GM12892 (cell line): ENCODE measurements at places on chromosomes 5 and 9.

DNA sequence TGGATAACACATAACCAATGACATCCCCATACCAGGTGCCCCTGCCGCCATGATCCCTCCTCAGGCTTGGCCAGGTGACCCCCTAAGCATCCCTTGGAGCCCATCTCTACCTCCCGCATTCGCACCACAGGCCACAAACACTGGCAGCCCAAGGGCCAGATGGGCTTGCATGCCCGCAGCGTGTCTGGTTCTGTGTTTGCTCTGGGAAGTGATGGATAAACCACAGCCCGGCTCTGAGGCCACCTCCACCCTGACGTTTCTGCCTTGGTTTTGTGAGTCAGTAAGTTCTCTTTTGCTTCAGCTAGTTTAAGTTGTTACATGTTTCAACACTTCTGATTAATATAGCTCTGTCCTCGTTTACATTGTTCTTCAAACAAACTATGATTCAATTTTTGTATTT lies 172.4 kb upstream of the PHYKPL start:
- no peak for DNase-seq

- DNase-seq, result no peak
These were observed 10.2 kb downstream of the NREP start for GRCh38 chr5:111746791-111747190.

DNA sequence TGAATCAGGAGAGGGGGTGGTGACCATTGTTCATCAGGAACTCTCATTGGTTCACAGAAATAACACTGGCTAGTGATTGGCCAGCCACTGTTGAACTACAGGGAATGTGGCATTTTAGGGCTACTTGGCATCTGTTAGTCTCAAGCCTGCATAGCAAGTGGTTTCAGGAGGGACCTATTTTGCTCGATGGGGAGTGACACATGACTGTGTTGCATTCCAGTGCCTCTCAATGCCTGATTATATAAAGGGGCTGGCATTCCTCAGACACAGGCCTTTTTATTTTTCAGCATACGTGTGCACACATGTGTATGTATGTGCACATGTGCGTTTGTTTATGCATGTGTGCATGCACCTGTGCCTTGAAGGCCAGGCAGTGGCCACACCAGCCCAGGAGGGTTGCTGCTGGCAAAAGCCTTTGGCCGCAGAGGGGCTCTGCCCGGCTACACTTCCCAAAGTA lies 23.2 kb downstream of the FGD3 start:
- DNase-seq, result no peak

- no peak for DNase-seq
These were observed 27.8 kb upstream of the CEP120 start for GRCh38 chr5:123451047-123451446.

- DNase-seq, result no peak
These were observed 5.2 kb downstream of the TNFAIP8 start for GRCh38 chr5:119360905-119361593.

- no peak for DNase-seq
These were observed 72.2 kb upstream of the BARHL1 start for GRCh38 chr9:132509928-132510874.

DNA sequence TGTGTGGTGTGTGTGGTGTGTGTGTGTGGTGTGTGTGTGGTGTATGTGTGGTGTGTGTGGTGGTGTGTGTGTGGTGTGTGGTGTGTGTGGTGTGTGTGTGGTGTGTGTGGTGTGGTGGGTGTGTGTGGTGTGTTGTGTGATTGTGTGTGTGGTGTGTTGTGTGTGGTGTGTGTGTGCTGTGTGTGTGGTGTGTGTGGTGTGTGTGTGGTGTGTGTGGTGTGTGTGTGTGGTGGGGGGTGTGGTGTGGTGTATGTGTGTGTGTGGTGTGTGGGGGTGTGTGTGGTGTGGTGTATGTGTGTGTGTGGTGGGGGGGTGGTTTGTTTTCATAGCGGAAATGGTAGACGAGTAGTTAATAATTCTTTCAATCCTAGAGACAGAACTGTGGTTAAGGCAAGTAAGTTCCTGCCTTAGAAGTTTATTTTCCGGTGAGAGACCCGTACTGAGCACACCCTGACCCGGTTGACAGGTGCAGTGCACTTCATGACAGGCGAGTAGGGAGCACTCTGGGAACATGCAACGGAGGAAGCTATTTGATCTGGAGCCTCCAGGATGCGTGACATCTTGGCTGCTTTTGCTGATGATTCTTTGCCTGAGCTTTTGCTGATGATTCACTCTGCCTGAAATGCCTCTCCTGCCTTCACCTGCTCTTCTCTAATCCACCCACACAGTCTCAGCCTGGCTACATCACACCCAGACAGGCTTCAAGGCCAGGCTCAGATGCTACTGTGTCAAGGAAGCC lies 21.7 kb upstream of the FAT2 start:
- DNase-seq, result peak; percentile 36

GRCh38 chr5:64980176-64980575 lies 211.4 kb downstream of the CWC27 start:
- DNase-seq, result no peak

- DNase-seq, result no peak
These were observed 68.2 kb downstream of the MELK start for GRCh38 chr9:36640771-36641381.

DNA sequence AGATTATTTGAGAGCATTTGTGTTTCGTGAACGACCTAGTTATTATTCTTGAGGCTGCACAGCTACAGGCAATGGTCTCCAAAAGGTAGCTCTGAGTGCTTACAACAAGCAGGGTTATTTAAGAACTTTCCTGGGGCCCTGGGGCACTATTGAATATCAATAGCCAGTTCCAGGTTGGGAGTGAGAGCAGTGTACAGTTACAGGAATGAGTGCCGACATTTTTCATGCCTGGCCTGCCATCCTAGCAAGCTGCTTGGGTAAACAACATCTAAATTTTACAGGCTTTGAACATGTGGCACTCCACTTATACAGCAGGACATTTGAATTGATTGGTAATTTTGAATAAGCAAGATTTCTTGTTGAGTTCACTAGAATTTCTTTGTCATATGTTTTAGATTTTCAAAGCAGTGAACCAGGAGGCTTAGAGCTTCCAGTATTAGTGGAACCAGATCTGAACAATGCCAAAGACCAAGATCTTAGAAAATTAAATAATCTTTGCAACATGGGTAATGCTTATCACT lies 171.9 kb upstream of the GDNF start:
- no peak for DNase-seq

- no peak for DNase-seq
These were observed 202.1 kb downstream of the FBXL7 start for GRCh38 chr5:15702102-15702501.

GRCh38 chr9:126222835-126223431 lies 103.7 kb upstream of the MVB12B start:
- no peak for DNase-seq

DNA sequence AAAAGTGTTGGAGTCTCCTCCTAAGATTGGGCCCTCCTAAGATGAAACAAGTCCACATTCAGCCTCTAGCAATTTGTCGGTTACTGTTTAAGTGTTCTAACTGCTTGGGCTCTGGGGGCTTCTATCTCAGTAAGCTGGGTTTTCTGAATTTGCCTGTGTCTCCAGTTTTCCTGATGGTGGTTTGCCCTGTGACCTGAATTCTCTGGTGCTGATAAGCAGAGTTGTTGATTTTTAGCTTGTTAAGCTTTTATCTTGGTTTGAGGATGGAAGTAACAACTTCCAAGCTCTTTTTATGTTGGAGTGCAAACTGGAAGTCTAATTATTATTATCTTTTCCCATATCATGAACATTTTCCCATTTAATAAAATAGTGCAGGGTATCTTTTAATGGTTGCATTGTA lies 30.9 kb downstream of the HSD17B4 start:
- no peak for DNase-seq

- no peak for DNase-seq
These were observed 26.8 kb downstream of the PSMB7 start for GRCh38 chr9:124388275-124389048.

- no peak for DNase-seq
These were observed 131.5 kb downstream of the INSYN2B start for GRCh38 chr5:169848792-169849191.

- no peak for DNase-seq
These were observed 26.9 kb upstream of the ADAM19 start for GRCh38 chr5:157602505-157602904.

- peak; percentile 5 for DNase-seq
These were observed 366 bp downstream of the EPB41L4A start for GRCh38 chr5:112418659-112419163.

DNA sequence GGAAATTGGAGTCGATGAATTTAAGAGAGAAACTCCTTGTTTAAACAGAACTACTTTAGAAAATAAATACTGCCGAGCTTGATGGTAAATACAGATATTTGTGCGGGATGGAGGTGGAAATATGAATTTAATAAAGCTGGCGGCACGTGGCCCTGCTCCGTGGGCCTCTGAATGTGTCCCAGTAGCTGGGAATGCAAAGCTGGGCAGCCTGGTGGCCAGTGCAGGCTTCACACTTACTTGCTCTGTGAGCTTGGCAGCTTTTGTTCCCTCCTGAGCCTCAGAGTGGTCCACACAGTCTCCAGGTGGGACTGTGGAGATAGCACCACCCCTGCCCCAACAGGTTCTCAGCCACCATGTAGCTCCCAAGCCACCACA lies 45.9 kb downstream of the BARX1 start:
- no peak for DNase-seq

DNA sequence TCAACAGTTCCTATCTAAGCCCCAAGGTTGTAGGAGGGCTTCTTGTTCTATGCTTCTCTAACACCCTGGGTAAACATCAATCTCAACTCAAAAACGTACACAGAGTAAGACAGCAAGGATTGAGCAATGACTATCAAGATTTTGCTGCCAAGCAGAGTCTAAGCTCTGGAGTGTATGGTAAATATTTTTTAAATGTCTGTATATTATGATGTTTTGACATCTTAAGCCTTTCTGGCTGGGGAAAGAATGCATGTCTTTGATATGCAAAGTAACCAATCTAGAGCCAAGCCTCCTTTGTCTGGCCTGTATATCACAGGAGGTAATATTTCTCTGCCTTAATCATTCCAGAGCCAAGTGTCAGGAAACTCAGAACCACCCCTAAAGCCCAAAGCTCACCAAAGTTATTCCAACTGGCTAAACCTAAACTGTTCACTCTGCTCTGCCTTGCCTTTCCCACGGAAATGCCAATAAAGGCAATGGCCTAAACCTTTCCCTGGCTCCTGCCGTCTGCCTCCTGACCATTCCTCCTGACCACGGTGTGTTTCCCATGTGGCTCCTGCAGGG lies 45.2 kb downstream of the YIPF5 start:
- DNase-seq, result no peak

GRCh38 chr5:137320056-137321045 lies 178.8 kb downstream of the SPOCK1 start:
- DNase-seq, result peak; percentile 38

DNA sequence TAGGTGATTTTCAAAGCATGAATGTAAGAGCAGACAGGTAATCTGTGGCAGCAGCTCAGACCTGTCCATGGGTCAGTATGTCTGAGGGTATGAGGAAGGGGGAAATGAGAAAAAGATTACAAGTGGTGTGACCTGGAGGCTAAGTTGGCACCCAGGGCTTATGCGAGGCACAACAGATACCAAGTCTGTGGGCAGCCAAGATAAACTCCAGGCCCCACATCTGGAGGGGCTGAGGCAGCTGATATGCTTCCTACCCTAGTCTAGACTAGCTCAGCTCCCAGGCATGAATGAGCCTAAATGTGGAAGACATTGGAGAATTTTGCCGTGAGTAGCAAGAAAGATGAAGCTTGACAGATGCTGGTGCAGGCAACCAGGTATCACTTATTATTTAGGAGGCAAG lies 151.7 kb downstream of the PIK3R1 start:
- DNase-seq, result no peak

- no peak for DNase-seq
These were observed 435.7 kb downstream of the PLK2 start for GRCh38 chr5:58024151-58024550.

- no peak for DNase-seq
These were observed 113.8 kb downstream of the ANKRD18B start for GRCh38 chr9:33637881-33638280.

GRCh38 chr5:107277485-107278125 lies 393.1 kb downstream of the EFNA5 start:
- DNase-seq, result no peak

- no peak for DNase-seq
These were observed 16.7 kb downstream of the GPBP1 start for GRCh38 chr5:57190593-57190992.

DNA sequence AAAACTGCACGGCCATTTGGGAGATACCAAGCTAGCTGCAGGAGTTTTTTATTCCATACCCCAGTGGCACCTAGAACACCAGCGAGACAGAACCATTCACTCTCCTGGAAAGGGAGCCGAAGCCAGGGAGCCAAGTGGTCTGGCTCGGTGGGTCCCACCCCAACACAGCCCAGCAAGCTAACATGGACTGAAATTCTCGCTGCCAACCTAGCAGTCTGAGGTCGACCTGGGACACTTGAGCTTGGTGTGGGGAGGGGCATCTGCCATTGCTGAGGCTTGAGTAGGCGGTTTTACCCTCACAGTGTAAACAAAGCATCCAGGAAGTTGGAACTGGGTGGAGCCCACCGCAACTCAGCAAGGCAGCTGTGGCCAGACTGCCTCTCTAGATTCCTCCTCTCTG lies 108.9 kb upstream of the CHD1 start:
- DNase-seq, result no peak

GRCh38 chr5:60811105-60811504 lies 33.0 kb downstream of the ELOVL7 start:
- DNase-seq, result no peak

- no peak for DNase-seq
These were observed 262.9 kb upstream of the PTPRD start for GRCh38 chr9:10875752-10876151.

DNA sequence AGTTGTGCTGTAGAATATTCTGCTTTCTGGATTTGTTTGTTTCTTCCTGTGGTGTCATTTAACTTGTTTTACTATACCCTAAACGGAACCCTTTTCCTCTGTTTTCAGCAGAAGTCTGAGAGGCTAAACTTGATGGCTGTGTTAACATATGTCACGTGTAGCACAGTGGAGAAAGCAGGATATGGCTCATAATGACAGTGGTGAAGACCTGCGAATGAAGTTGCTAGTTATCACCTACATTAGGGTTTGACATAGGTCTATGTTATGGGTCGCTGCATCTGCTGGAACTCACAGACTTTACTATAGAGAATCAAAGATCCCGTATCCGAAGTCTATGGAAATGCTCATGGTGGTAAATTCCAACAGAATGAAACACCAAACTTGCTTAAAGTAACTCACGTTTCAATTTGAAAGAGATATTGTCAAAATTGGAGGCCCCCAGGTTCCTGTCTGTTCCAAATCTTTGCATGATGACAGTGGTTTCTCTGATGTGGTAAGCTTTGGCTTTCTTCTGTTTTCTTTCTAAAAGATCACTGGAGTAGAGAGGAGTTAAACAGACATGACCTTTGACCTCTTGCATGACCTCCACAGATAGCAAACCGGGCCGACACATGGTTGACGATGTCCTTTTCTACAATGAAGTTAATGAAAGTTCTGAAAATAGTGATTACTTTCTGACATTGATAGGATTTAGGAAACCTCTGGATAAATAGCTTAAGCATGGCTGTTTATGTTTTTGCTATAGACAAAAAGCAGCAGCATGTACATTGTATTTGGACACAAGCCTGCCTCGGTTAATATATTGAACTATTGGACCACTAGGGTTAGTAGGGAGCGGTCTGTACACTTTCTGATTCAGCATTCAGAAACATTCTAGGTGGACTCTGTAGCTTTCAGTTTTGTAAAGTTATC lies 3.1 kb upstream of the CATSPER3 start:
- DNase-seq, result no peak
